ENCODE measurements at places on chromosomes 4 and X. TPM values are rescaled to one million over a fixed set of nuclear protein-coding genes. Genes with fewer than 3 reads are reported as not detected.

KCNE5 gene
- total RNA-seq: not detected

WFS1 gene
- 4.4 TPM for total RNA-seq

CPE gene
- total RNA-seq: not detected

CCKAR gene
- total RNA-seq: not detected

MAGEB6B gene
- total RNA-seq: not detected

HTT gene
- 96.7 TPM for total RNA-seq

MAB21L2 gene
- not detected for total RNA-seq

GUCY1A1 gene
- not detected for total RNA-seq

WAS gene
- 92.2 TPM for total RNA-seq

ODAPH gene
- not detected for total RNA-seq

FGD1 gene
- total RNA-seq: not detected

CTAG1B gene
- not detected for total RNA-seq

EGFL6 gene
- total RNA-seq: not detected

All from naive thymus-derived CD4-positive, alpha-beta T cell (primary cell).